ENCODE measurements at places on chromosomes 5 and 9.

DNA sequence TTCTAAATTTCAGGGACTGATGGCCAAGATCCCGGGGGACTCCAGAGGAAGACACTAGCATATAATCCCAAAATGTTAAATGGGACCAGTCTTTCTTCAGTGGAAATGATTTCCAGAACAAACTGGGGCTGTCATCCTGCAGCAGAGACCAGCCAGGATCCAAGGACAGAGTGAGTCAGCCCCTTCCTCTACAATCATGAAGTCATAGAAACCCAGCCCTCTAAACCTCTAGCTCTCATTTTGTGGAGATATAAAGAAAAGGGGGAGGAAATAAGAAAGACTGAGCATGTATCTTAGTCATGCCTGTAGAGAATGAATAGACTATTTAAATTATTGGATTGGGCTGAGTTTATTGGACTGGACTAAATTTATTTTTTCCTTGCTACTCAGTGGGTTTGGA is 318.3 kb downstream of the AGTPBP1 start:
- H3K36me3 ChIP-seq: no peaks in the 10 kb centered on the region
- no peaks in the 10 kb centered on the region for H3K4me1 ChIP-seq
- DNase-seq: no peak
- no peak overlapping the region for H3K27ac ChIP-seq
- no peaks in the 10 kb centered on the region for H3K27me3 ChIP-seq

GRCh38 chr5:78472469-78473106 is 112.2 kb downstream of the SCAMP1 start:
- no peak overlapping the region for H3K27ac ChIP-seq
- H3K27me3 ChIP-seq: no peaks in the 10 kb centered on the region
- no peaks in the 10 kb centered on the region for H3K4me1 ChIP-seq

GRCh38 chr9:97384406-97385262 is 27.3 kb upstream of the TDRD7 start:
- no peak overlapping the region for H3K27ac ChIP-seq
- H3K4me1 ChIP-seq: peaks cover 6% of the 10 kb centered on the region
- H3K4me3 ChIP-seq: no peak overlapping the region
- DNase-seq: no peak

GRCh38 chr5:83751201-83751600 is 30.5 kb upstream of the HAPLN1 start:
- DNase-seq: no peak
- H3K4me3 ChIP-seq: no peak overlapping the region
- no peak overlapping the region for H3K27ac ChIP-seq
- H3K36me3 ChIP-seq: no peaks in the 10 kb centered on the region

- H3K36me3 ChIP-seq: no peaks in the 10 kb centered on the region
- no peak overlapping the region for H3K4me3 ChIP-seq
- peaks cover 47% of the 10 kb centered on the region for H3K27me3 ChIP-seq
- no peaks in the 10 kb centered on the region for H3K4me1 ChIP-seq
- H3K27ac ChIP-seq: no peak overlapping the region
- DNase-seq: no peak
Measured at GRCh38 chr9:132975961-132976360, 2.5 kb upstream of the GFI1B start.

DNA sequence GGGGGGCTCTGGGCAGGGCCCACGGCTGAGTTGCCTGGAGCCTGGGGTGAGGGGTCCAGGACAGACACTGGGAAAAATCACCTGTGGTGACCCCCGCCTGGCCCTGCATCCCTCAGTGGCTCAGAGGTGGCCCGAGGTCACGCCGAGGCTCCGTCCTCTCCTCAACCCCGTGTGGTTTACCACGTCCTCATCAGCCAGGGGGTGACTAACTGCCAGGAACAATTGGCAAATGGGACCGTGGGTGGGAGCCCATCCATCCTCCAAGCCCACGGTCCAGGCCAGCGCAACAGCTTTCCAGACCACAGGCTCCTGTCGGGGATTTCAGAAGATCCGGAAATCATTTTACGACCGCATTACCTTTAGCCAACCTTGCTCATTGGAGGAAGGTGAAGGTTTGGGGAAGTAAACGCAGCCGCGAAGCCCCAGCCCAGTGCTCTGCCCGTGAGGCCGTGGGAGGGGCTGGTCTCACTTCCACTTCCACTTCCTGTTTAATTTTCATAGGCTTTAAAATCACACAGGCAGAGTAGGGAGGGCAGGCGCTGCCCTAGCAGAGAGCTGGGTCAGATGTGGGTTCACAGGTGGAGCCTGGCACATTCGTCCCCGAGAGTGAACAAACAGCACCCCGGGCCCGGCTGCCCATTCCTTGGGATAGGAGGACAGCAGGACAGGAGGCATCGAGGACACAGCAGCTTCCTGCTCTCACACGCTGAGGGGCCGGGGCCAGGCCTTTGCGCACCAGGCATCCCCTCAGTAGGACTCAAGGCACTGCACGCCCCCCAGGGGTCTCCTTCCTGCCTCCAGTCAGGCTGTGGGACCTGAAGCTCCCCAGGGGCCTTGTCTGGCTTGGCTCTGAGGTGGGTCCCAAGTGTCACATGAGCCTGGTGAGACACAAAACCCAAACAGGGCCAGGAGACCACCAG is 19.8 kb upstream of the SLC9A3 start:
- peak; percentile 21 for DNase-seq
- H3K27ac ChIP-seq: no peak overlapping the region
- H3K4me1 ChIP-seq: no peaks in the 10 kb centered on the region
- no peak overlapping the region for H3K4me3 ChIP-seq

GRCh38 chr5:133519191-133519590 is 93.2 kb downstream of the FSTL4 start:
- DNase-seq: no peak
- H3K27ac ChIP-seq: no peak overlapping the region
- no peaks in the 10 kb centered on the region for H3K4me1 ChIP-seq
- H3K27me3 ChIP-seq: no peaks in the 10 kb centered on the region

- H3K4me1 ChIP-seq: no peaks in the 10 kb centered on the region
- no peaks in the 10 kb centered on the region for H3K36me3 ChIP-seq
- H3K4me3 ChIP-seq: no peak overlapping the region
- no peak overlapping the region for H3K27ac ChIP-seq
- no peaks in the 10 kb centered on the region for H3K27me3 ChIP-seq
Measured at GRCh38 chr9:406886-407654, 192.4 kb downstream of the DOCK8 start.

DNA sequence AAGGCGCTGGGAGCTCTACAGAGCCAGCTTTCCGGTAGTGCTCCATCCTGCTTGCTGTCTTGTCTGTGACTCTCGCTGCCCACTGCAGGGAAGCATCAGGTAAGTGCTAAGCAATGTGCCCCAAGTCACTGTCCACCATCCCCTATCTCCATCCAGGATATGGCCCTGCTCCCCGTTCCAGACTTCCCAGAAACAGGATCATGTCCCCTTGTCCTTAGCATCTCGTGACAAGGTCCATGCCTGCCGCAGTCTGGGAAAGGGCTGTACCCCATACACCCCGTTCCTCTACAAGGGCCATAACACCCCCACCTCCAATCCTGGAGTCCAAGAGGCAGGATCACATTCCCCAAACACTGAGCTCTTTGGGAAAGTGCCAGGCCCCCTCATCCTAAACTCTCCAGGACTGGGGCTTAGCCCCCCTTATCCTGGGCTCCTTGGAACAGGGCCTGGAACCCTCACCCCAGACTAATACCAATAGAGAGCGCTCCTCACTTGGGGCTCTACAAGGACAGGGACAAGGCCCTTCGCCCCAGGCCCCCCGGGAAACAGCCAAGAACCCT is 566 bp downstream of the RPP25L start:
- peaks cover 30% of the 10 kb centered on the region for H3K4me1 ChIP-seq
- peak overlapping the region; percentile 79 for H3K4me3 ChIP-seq
- no peak for DNase-seq
- H3K27me3 ChIP-seq: no peaks in the 10 kb centered on the region

GRCh38 chr5:79973511-79973910 is 17.6 kb downstream of the MTX3 start:
- no peaks in the 10 kb centered on the region for H3K27me3 ChIP-seq
- H3K4me1 ChIP-seq: no peaks in the 10 kb centered on the region
- no peak overlapping the region for H3K4me3 ChIP-seq
- DNase-seq: no peak

GRCh38 chr5:166906991-166907713 is 1384.3 kb upstream of the WWC1 start:
- H3K36me3 ChIP-seq: no peaks in the 10 kb centered on the region
- no peak for DNase-seq
- no peak overlapping the region for H3K4me3 ChIP-seq
- no peak overlapping the region for H3K27ac ChIP-seq
- H3K27me3 ChIP-seq: no peaks in the 10 kb centered on the region

DNA sequence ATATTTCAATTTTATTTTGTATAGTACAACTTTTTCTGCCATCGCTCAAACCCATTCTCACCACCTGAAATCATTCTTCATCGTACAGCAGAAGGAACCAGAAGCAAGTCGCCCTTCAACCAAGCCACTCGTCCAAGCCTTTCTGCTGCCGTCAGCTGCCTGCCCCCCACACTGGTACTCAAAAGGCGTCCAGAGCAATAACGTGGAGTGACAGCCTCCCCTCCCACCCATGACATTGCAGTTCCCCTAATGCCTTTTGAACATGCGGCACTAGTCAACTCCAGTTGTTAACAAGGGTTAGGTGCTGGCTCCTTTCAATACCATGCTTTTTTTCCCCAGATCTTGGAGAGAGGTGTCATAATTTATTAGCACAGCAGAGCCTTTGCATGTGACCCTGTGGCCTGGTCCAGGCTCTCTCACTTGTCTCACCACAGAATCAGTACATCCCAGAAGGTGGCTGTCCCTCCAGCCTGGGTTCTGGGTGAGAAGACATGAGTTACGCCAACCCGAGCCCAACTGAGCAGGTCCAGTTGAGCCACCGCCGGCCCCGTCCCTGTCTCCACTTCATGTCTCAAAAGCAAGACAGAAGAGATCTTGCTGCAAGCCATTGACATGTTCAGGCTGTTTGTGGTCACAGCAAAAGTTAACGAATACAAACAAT is 20.4 kb upstream of the MED10 start:
- no peak overlapping the region for H3K27ac ChIP-seq
- no peaks in the 10 kb centered on the region for H3K4me1 ChIP-seq
- H3K4me3 ChIP-seq: no peak overlapping the region
- H3K27me3 ChIP-seq: no peaks in the 10 kb centered on the region

DNA sequence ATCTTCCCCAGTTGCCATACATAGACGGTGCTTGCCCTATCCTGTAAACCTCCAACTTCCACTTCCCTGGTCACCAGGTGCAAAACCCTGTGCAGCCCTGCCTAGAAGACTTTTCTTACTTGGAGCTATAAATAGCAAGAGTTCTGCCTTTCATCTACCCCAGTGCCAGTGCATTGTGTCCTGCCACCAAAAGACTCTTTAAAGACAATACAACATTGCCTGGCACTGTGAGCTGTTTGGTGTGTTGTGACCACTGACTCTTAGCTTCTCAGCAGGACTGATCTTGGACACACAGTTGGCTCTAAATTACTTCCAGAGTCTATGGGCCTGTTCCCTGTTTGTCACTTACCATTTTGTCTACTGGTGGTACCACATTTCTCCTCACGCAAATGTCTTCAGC is 608.1 kb downstream of the CDH9 start:
- no peaks in the 10 kb centered on the region for H3K4me1 ChIP-seq
- no peak overlapping the region for H3K4me3 ChIP-seq
- no peaks in the 10 kb centered on the region for H3K36me3 ChIP-seq
- DNase-seq: no peak

DNA sequence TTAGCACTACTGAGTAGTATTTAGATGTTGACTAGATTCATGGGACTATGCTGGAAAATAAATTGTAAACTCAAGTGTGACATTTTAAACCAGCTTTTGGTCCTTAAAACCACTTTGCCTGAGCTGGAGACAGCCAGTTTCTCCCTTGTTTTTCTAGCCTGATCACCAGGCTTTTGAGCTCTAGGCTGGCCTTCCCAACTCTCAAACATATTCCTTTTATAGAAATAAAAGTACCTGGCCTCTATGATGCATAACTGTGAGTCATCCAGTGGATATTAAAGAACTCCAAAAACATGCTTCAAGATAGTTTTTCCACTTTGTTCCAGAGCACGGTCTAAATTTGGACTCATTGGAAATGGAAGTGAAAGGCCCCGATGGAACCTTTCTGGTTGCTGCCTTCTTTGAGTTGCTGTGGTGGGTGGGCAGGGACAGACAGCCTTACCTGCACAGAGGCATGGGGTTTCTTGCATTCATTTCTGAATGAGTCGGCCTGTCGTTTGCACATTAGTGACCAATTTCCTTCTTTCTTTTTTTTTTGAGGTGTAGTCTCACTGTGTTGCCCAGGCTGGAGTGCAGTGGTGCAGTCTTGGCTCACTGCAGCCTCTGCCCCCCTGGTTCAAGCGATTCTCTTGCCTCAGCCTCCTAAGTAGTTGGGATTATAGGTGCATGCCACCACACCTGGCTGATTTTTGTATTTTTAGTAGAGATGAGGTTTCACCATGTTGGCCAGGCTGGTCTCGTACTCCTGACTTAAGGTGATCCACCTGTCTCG is 43.1 kb downstream of the TRIO start:
- H3K36me3 ChIP-seq: no peaks in the 10 kb centered on the region
- no peaks in the 10 kb centered on the region for H3K27me3 ChIP-seq

DNA sequence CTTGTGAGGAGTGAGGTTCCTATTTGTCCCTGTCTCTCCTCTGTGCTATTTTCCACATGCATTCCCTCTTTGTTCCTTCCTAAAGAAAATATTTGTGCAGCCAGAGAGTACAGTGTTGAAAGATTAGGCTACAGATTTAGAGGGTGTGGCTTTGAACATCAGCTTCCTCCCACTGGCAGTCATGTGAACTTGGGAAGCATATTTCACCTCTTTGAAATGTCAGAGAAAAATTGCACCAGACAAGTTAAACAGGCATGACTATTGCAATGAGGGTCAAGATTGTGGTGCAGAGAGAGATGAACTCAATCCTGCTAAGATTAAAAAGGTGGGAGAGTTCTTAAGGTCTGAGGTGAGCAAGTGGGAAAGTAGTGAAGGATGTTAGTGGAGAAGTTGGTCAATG is 641.0 kb downstream of the DNAH5 start:
- H3K4me3 ChIP-seq: no peak overlapping the region
- DNase-seq: no peak
- H3K36me3 ChIP-seq: no peaks in the 10 kb centered on the region
- no peaks in the 10 kb centered on the region for H3K4me1 ChIP-seq
